Right atrium auricular region (tissue), 2 donors: ENCODE measurements at places on chromosomes 4 and X.
A peak's percentile ranks its signal among the peaks of the same experiment; 100 is the strongest.

DNA sequence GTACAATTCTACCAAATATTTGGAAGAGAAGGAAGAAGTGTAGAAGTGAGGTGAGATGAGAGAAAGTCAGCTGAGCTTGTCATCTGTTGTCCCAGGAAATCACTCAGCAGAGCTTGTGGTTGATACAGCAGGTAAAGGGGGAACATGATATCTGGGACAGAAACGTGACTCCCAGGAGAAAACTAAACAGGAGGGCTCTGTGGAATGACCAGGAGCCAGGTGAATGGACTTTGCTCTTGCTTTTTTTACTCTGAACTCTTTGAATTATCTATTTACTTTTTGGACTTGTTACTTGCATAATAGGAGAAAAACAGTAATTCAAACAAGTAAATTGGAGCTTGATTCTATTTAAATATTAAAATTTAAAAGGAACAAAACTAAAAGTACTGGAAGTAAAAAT is 555.6 kb upstream of the FRG1 start:
- H3K4me1 ChIP-seq: no peaks in the 10 kb centered on the region
- no peaks in the 10 kb centered on the region for H3K27me3 ChIP-seq
- no peaks in the 10 kb centered on the region for H3K36me3 ChIP-seq

GRCh38 chrX:8653956-8654355 is 78.0 kb downstream of the ANOS1 start:
- H3K4me1 ChIP-seq: no peaks in the 10 kb centered on the region
- H3K27ac ChIP-seq: no peak overlapping the region
- DNase-seq: no peak

DNA sequence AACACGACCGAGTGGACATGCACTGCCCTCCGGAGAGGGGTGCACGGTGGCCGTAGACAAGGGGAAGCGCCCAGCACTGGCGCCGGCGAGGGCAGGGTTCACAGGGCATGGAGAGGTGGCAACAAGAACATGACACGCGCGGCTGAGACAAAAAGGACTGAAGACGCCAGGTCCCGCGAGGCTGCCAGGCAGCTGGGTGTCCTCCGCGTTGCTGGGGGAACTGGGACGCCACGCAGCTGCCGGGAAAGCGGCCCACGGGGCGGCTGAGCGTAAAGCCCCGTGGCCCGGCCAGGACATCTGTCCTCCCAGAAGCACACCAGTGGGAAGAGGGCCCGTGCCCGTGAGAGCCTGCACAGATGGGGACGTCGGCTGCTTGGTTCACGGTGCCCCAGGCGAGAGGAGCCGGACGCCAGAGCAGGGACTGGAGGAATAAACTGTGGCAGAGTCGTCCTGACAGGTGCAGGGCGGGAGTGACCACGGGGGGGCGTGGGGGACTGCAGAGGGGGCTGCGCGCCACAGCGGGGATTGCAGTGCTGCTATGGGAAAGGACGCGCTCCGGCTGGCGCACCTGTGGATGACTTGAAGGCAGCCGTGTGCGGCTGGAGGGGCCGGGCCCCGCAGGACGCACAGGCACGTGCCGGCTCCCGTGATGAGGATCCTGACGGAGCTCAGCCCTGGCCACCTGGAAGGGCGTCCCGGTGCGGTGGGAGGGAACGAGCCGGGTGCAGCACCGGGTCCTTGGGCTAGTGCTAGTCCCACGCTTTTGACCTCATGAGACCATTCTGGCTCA is 32.1 kb upstream of the GTPBP6 start:
- no peak for DNase-seq
- H3K27ac ChIP-seq: peak overlapping the region; percentile 78
- H3K4me1 ChIP-seq: no peaks in the 10 kb centered on the region

GRCh38 chr4:144300616-144301015 is 160.1 kb upstream of the GYPA start:
- H3K36me3 ChIP-seq: no peaks in the 10 kb centered on the region
- H3K27ac ChIP-seq: no peak overlapping the region
- no peak for DNase-seq
- H3K4me1 ChIP-seq: no peaks in the 10 kb centered on the region
- H3K27me3 ChIP-seq: no peaks in the 10 kb centered on the region

- DNase-seq: no peak
- H3K27me3 ChIP-seq: no peaks in the 10 kb centered on the region
- no peak overlapping the region for H3K4me3 ChIP-seq
- H3K4me1 ChIP-seq: no peaks in the 10 kb centered on the region
- no peak overlapping the region for H3K27ac ChIP-seq
Observed at GRCh38 chr4:119068529-119068962, 67.1 kb upstream of the MYOZ2 start.

GRCh38 chr4:123740236-123740635 is 343.6 kb downstream of the SPRY1 start:
- no peak for DNase-seq
- H3K27ac ChIP-seq: no peak overlapping the region
- no peak overlapping the region for H3K4me3 ChIP-seq
- H3K36me3 ChIP-seq: no peaks in the 10 kb centered on the region

- H3K27me3 ChIP-seq: no peaks in the 10 kb centered on the region
- no peak overlapping the region for H3K4me3 ChIP-seq
- no peak overlapping the region for H3K27ac ChIP-seq
- DNase-seq: no peak
- no peaks in the 10 kb centered on the region for H3K4me1 ChIP-seq
Observed at GRCh38 chr4:85114526-85114925, 148.0 kb upstream of the WDFY3 start.

- no peaks in the 10 kb centered on the region for H3K36me3 ChIP-seq
- peaks cover 15% of the 10 kb centered on the region for H3K4me1 ChIP-seq
- H3K4me3 ChIP-seq: peak overlapping the region; percentile 68
- no peak for DNase-seq
- peak overlapping the region; percentile 89 for H3K27ac ChIP-seq
- H3K27me3 ChIP-seq: no peaks in the 10 kb centered on the region
Observed at GRCh38 chrX:46447384-46447783, 97.8 kb downstream of the ZNF674 start.

DNA sequence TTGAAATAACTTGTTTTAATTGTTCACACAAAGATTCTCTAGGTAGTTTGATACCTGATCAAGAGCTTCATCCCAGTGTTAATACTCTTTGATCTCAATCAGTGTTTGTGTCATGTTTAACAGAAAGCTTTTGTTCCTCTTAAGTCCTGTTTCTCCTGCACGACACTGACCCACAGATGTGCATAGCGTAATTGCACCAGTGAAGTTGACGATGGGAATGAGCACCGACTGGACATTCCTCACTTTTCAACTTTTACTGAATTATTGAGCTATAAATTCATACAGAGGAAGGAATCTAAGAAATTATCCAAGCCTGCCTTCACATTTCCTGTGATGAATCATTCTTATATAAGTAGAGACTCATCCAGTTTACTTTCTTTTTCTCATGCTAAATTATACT is 878.7 kb upstream of the TENM3 start:
- DNase-seq: no peak
- H3K36me3 ChIP-seq: no peaks in the 10 kb centered on the region
- H3K27ac ChIP-seq: no peak overlapping the region
- no peaks in the 10 kb centered on the region for H3K27me3 ChIP-seq
- H3K4me3 ChIP-seq: no peak overlapping the region
- H3K4me1 ChIP-seq: no peaks in the 10 kb centered on the region

GRCh38 chr4:139735381-139736273 is 70.0 kb downstream of the MGST2 start:
- peak; percentile 57 for DNase-seq
- H3K4me3 ChIP-seq: peak overlapping the region; percentile 54
- peaks cover 49% of the 10 kb centered on the region for H3K4me1 ChIP-seq
- no peaks in the 10 kb centered on the region for H3K27me3 ChIP-seq

GRCh38 chr4:108590776-108591175 is 29.6 kb upstream of the RPL34 start:
- H3K4me1 ChIP-seq: no peaks in the 10 kb centered on the region
- DNase-seq: no peak
- H3K27me3 ChIP-seq: no peaks in the 10 kb centered on the region
- H3K27ac ChIP-seq: no peak overlapping the region

- no peak overlapping the region for H3K27ac ChIP-seq
- no peaks in the 10 kb centered on the region for H3K36me3 ChIP-seq
- H3K27me3 ChIP-seq: no peaks in the 10 kb centered on the region
- H3K4me3 ChIP-seq: no peak overlapping the region
- H3K4me1 ChIP-seq: no peaks in the 10 kb centered on the region
Observed at GRCh38 chr4:26723216-26723615, 137.4 kb upstream of the STIM2 start.

DNA sequence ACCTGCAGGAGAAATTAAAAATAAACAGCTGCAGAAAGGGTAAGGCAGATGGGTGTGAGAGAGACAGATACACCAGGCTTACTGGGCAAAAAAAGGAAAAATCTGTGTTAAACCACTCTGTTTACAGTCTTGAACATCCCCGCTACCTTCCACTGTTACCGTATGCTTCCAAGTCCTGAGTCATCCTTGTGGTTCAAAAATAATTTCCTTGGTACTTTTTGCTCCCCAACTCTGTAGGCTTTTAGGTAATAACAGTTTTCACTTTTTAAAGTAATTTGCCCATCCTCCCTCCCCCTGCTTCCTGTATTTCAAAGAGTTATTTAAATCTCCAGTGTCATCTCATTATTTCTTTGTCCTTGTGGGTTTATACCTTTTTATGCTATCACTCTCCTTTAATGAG is 210.1 kb upstream of the FAT4 start:
- no peaks in the 10 kb centered on the region for H3K27me3 ChIP-seq
- no peaks in the 10 kb centered on the region for H3K36me3 ChIP-seq
- H3K27ac ChIP-seq: no peak overlapping the region
- DNase-seq: no peak
- H3K4me3 ChIP-seq: no peak overlapping the region

DNA sequence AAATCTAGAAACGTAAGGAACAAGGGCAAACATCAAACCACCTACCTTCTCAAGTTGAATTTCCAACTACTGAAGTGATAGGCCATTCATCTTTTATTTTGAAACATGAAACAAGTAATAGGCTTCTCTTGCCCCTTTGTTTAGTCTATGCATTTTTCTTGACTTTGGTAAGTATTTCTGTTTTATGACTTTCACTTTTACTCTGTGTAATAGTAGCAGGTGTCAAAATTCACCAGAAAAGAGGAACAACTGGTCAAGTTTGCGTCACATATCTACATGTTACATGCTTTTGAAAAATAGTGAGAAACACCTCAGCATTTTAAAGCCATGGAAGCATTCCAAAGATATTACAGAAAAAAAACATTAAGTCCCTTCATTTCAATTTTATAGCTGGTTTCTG is 157.1 kb upstream of the FTHL17 start:
- no peaks in the 10 kb centered on the region for H3K4me1 ChIP-seq
- H3K27ac ChIP-seq: no peak overlapping the region

DNA sequence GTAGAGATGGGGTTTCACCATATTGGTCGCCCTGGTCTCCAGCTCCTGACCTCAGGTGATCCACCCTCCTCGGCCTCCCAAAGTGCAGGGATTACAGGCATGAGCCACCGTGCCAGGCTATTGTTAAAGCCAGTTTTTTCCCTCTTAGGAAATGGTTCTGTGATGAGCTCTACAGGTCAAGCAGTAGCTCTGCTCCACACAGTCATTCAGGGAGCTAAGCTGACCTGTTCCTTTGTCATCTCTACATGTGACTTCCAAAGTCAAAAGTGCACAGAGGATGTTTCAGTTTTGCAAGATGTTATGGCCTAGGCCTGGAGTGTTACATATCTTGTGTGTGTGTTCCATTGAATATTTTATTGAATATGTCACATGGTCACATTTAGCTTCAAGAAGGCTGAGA is 11.4 kb downstream of the MCUB start:
- H3K4me1 ChIP-seq: no peaks in the 10 kb centered on the region
- H3K36me3 ChIP-seq: no peaks in the 10 kb centered on the region
- H3K27ac ChIP-seq: no peak overlapping the region
- no peak overlapping the region for H3K4me3 ChIP-seq
- no peak for DNase-seq

DNA sequence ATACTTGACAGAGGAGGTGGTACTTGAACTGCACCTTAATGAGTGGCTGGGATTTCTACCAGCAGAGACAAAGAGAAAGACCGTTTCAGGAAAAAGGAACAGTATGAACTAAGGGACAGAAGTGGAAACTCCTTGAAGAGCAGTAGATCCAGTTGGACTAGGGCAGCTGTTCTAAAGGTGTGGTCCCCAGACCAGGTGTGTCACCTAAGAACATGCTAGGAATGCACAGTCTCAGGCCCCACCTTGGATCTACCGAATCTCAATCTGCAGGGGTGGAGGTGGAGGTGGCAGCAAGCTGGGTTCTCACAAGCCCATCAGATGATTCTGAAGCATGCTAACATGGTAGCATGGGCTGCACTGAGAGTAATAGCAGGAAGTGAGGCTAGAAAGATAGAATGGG is 22.3 kb downstream of the DAPP1 start:
- DNase-seq: no peak
- no peak overlapping the region for H3K27ac ChIP-seq
- H3K4me1 ChIP-seq: no peaks in the 10 kb centered on the region
- H3K27me3 ChIP-seq: no peaks in the 10 kb centered on the region

GRCh38 chr4:154455111-154455510 is 36.5 kb downstream of the DCHS2 start:
- no peaks in the 10 kb centered on the region for H3K27me3 ChIP-seq
- no peaks in the 10 kb centered on the region for H3K36me3 ChIP-seq
- no peak overlapping the region for H3K4me3 ChIP-seq
- DNase-seq: no peak
- H3K27ac ChIP-seq: no peak overlapping the region

DNA sequence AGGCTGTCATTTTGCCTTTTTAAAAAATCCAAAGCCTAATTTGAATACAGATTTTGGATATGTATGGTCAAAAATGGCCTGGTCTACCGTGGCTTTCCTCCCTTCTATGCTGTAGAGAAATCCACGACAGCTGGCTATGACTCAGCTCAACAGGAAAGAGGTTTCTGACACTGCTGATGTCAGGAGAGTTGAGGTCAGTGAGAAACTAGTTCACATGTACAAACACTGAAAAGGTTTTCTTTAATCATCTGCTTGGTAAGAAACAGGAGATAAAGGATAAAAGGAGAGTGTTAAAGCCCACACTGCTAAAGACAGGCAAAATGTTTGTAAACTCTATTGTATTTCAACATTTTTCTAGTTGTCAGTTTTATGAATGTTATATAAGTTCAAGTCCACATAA is 113.9 kb downstream of the NYX start:
- H3K27ac ChIP-seq: peak overlapping the region; percentile 37
- H3K4me3 ChIP-seq: no peak overlapping the region

- H3K4me1 ChIP-seq: no peaks in the 10 kb centered on the region
- no peak overlapping the region for H3K27ac ChIP-seq
- no peak overlapping the region for H3K4me3 ChIP-seq
- no peak for DNase-seq
- H3K27me3 ChIP-seq: no peaks in the 10 kb centered on the region
- no peaks in the 10 kb centered on the region for H3K36me3 ChIP-seq
Observed at GRCh38 chr4:159169404-159170302, 66.8 kb downstream of the RAPGEF2 start.
